ENCODE measurements at places on chromosomes 2 and 18.

DNA sequence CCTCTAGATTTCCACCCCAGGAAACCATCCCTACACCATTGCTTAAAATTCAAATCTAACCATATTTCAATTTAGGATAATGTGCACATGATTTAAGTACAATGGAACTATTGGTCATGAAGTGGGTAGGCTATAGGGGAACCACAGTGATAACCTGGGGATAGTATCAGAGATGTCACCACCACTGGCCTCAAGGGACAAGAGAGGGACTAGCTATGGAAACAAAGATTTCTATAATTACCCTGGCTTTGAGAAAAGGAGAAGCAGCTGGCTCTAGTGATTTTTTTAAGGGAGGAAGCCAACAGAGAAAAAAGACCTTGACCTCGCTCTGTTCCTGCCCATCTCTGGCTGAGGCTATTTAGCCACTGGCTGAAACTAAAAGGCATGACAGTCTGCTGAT is 132.0 kb downstream of the MEP1B start:
- DNase-seq, result no peak

GRCh38 chr2:763766-764525 is 86.7 kb upstream of the TMEM18 start:
- DNase-seq, result no peak

- DNase-seq, result no peak
Observed at GRCh38 chr18:56696966-56697365, 45.8 kb downstream of the WDR7 start.

DNA sequence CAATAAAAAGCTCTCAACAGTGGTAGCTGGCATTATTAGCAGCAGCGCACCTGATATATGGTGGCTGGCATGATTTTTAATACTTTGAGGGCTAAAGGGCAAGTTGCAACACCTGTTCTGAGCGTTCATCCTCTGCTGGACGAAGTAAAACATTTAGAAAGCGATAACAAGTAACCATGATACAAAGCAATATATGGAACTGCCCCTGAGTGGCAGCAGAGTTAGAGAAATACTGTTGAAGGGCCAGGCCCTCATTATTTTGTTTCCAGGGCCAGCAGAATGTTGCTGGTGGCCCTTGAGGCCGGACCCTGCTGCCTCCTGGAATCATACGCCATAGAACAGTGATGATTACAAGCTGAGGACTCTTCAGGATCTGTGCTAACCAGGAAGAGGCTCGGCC is 47.8 kb downstream of the ARHGEF4 start:
- DNase-seq, result no peak

DNA sequence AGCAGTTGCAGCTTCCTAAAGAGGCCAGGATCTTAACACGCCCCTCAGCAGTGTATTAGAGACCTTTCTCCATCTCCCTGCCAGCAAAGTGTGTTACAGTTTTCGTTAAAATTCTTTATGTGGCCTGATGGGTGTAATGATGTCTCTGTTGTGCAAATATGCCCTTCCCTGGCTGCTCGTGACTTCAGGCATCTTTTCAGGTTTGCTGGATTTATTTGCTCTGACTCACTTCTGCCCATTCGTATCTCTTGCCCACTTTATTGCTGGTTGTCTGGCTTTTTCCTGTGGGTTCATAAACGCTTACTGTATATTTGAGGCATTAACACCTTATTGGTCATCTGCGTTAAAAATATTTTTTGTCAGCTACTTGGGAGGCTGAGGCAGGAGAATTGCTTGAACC is 134.5 kb downstream of the ASB1 start:
- DNase-seq, result no peak

DNA sequence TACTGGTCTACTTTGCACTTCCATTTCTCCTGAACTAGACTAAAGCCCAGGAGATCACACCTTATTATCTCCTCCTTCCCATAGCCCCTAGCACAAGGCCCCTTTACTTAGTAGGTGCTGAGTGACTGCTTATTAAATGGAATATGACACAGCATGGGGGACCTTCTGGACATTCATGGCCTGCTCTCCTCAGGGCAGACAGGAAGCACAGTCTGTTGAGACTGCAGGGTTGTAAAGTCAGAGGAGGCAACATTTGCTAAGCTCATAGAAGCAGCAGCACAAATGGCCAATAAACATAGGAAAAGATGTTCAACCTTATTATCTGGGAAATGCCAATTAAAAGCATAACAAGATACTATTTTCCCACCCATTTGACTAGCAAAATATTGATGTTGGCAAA is 75.3 kb downstream of the DNMT3A start:
- no peak for DNase-seq

DNA sequence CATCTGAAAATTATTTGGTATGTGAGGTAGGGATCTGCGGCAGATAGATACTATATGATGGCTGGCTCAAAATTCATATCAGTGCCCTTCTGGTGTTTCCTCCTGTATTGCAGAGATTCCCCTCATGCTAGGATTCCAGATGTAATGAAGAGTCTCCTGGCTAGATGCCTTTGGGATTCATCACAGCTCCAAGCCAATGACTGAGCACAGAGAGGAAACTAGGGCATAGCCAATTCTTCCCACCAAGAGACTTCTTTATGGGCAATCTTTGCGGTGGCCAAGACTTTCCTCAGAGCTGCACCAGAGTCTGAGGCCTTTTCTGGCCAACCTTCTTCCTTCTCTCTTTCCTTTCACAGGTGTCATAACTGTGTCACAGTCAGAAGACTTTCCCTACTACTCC is 25.5 kb upstream of the CIB4 start:
- no peak for DNase-seq

DNA sequence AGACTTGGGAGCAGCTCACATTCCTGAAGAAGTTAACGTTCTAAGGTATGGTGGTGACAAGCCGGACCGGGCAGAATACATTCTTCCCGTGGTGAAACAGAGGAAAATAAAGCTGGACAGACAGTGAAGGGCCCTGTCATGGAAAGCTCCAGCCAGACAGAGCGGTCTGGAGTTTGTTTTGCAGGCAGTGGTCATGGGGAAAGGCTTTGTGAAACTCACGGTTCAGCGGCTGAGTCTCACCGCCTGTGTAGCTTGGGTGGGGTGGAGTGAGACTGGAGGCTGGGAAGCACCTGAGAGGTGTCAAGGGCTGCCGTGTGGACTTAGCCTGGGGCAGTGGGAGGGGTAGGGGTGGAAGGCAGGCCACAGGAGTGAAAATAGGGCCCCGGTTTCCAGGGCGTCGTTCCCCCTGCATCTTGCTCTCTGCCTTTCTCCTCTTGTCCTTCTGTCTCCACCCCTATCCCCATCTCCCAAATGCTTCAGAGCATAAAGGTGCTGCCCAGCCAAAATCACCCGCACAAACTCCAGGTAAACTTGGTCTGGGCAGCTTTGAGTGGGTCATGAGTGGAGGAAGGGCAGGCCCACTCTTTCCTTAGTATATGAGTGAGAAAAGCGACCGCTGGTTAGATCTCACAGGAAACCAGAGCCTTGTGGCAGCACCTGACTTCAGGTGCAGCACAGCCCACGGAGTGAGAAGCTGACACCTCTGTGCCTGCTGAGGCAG is 11.4 kb upstream of the SLC20A1 start:
- DNase-seq, result no peak

- no peak for DNase-seq
Observed at GRCh38 chr2:222468346-222468745, 44.0 kb downstream of the SGPP2 start.

- no peak for DNase-seq
Observed at GRCh38 chr2:30511122-30512083, 64.4 kb downstream of the LCLAT1 start.

DNA sequence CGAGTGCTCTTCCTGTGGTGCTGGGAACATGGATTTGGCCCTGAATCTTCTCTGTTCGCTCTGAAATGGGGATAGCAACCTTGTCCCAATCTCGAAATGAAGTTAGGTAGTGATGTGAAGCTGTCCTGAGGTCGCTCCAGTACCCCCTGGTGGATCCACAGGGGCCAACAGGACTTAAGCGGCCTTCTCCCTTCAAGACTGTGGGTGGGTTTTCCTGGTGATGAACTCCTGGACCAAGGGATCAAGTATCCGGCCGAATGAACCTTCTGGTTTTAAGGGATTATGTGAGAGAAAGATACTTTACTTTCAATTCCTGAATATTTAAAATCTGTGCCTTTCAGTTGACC is 156.5 kb downstream of the NAPG start:
- no peak for DNase-seq

DNA sequence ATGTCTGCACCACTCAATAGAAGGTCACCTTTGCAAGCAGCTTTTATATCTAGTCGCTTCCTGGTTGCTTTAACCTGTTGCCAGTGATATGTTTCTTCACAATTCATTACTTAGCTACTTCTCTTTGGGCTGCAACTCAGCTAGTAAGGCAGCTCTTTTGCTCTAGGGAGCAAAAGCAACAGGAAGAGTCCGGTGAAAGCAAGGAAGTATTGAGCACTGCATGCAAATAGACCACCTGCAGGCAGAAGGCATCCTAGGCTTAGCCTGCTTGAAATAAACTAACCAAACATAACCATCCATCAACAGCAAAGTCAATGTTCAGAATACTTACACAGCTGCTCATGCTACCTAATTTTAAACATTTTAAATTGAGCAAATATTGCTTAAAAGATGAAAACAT is 529.2 kb upstream of the LINC00305 start:
- no peak for DNase-seq

- no peak for DNase-seq
Observed at GRCh38 chr18:44541781-44542180, 138.9 kb upstream of the SETBP1 start.

- DNase-seq, result no peak
Observed at GRCh38 chr2:144547494-144547893, 27.6 kb upstream of the ZEB2 start.

GRCh38 chr2:196170606-196171247 is 651 bp downstream of the STK17B start:
- DNase-seq, result no peak

DNA sequence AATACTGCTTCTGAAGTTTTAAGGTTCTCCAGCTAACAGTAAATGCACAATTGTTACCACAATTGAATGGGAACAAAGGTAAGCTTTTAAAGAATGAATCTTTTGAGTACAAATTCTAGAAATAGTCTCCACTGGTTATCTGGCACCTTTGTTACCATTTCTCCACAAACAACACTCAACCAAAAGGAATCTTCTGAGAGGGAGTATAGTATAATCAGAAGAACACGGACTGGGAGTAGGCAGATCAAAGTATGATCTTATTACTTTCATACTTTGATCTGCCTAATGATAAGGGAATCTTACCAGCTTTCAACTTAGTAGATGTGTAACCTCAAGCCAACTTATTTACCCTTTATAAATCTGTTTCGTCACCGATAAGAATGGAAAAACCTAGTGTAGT is 1.4 kb downstream of the CEP76 start:
- DNase-seq, result no peak

- no peak for DNase-seq
Observed at GRCh38 chr18:23350188-23350587, 102.9 kb upstream of the RIOK3 start.

GRCh38 chr2:124151691-124152090 is 126.6 kb downstream of the CNTNAP5 start:
- DNase-seq, result no peak

GRCh38 chr2:62199392-62200125 is 3.6 kb downstream of the B3GNT2 start:
- DNase-seq, result no peak

DNA sequence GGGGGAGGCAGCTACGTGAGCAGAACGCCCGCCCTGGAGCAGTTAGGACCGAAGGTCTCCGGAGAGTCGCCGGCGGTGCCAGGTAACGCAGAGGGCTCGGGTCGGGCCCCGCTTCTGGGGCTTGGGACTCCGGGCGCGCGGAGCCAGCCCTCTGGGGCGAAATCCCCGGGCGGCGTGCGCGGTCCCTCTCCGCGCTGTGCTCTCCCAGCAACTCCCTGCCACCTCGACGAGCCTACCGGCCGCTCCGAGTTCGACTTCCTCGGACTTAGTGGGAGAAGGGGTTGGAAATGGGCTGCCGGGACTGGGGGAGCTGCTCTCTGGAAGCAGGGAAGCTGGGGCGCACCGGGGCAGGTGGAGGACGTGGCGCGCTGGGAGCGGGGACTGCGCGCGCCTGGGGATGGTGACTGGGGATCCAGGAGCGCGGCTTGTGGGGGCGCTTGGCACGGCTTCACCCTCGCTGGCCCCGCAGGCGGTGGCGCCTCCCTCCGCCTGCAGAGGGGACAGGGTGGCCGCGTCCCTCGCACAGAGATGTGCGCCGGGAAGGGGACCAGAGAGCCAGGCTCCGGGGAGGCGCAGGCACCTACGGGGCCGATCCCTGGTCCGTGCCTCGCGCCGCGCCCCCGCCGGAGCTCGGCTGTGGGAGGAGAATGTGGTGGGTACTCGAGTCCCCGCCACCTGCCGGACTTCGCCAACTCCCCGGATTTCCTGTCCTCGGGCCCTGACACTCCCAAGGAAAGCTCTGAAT is 688 bp downstream of the CDH20 start:
- no peak for DNase-seq

GRCh38 chr2:235497096-235497495 is 3.3 kb downstream of the AGAP1 start:
- DNase-seq, result no peak

DNA sequence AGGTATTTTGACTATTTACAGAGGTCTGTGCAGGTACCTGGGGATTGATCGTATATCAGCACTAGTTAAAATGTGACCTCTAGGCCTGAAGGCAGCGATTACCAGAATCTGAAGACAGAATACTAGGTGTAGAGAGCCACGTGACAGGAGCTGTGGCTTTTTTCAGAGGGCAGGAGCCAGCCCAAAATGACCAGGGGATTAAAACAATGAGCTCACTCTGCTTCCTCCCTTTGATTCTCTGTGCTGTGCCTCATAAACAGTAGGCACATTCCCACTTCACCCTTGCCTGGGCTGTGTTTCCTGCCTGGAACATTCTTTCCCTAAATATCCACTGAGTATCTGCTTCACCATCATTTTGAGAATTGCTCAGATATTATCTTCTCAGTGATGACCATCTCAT is 15.2 kb downstream of the ITGAV start:
- DNase-seq, result no peak

- DNase-seq, result no peak
Observed at GRCh38 chr18:30334781-30335180, 707.8 kb downstream of the DSC3 start.

- DNase-seq, result no peak
Observed at GRCh38 chr2:213740453-213740852, 456.2 kb downstream of the SPAG16 start.

DNA sequence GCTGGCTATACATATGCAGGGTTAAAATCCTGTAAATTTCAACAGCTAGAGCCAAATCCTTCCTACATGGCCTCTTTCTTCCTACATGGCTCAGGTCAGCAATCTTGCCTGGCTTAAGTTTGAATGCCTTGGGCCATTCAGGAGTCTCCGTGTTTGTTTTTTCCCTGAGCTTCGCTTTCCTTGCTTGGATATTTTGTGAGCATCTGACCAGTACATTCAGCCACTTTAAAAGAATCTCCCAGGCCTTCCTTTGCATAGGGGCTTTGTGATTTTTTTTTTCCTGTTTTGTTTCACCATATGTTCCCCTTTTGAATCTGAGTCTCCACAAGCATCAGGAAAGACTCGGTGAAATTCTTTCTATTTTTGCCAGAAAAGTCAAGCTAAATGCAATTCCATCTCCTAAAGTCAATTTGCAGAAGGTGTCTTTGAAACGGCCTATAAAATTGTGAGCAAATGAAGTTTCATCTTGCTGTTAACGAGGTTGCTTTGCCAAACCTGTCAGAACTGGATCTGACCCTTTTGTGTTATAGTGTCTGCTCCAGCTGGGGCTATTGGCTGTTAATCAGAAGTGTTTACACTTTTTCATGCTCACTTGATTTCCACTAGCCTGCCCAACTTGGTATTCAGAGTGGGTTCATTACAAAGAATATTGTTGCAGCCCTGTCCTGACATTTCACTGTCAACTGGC is 256.9 kb downstream of the DCC start:
- no peak for DNase-seq
